ENCODE measurements at places on chromosomes 2 and 18.
A peak's percentile ranks its signal among the peaks of the same experiment; 100 is the strongest.

DNA sequence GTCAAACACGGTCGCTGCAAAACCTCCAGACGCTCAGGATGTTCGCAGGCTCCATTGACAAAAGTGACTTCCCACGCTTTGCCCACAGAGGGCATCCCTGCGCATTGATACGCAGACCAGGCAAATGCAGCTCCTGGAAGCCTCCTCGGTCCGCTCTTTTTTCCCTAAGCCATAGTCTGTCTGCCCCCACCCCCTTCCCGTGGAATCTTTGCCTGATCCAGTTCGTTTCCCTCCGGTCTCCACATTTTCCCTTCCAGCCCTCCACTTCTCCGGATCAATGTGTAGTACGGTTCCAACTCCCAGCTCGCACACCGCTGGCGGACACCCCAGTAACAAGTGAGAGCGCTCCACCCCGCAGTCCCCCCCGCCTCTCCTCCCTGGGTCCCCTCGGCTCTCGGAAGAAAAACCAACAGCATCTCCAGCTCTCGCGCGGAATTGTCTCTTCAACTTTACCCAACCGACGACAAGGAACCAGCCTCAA lies at the start of gene DCC:
DCC (plus strand) TSS at position 307 of the 481 bp plus-strand sequence. CDS start 591 bp downstream, outside the sequence.
- DNase-seq, result no peak

DNA sequence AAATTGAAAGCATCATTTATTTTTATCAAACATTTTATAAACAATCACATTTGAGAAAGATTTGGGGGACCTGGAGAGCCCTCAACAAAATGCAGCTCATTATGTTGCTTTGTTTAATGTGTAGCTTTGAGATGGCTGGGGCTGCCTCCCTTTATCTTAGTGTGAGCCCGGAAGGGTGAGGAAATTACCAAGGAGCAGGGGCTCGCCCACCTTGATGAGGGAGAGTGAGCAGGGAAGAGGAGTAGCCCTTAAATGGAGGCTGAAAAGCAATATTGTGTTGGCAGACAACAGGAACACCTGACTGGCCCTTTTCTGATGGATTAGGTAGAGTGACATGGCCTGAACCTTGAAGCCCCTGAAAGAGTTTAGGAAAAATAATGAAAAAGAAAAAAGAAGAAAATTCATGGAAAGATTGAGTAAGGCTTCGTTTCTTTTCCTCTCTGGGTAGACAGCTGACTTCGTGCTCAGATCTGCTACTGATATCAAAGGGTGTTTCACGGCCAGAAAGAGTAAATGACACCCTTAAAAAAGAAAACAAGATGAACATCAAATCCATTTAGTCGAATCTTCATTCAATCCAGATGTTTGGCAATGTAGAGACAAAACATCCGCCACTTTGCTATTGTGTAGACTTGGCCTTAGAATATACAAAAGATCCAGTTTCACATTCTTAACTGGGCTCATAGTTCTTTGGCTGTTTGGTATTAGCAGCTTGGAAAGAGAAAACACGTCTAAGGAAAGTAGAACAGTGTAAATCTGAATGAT lies 206.5 kb upstream of the TCF4 start:
- DNase-seq, result no peak

- DNase-seq, result no peak
These were observed 1.0 kb downstream of the ZDBF2 start for GRCh38 chr2:206275312-206276055.

DNA sequence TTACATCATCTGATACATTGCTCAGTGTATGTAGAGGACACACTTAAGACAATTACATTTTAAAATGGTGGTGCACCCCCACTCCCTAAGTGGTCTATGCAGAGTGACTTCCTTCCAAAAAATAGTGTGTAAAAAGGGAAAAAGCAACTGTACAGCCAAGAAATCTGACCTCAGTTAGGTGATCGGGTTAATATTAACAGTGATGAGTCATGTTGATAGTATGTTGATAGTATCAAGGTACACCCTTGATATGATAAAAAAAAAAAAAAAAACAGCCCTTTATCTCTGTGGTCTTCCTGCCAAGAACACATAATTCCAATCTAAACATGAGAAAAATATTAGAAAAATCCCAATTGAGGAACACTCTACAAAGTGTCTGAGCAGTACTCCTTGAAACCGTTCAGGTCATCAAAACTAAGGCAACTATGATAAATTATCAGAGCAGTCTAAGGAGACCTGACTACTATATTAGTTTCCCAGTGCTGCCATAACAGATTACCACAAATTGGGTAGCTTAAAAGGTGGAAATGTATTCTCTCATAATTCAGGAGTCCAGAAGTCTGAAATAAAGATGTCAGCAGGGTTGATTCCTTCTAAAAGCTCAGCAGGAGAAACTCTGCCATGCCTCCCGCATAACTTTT lies 171.9 kb downstream of the ARHGAP28 start:
- DNase-seq, result no peak

DNA sequence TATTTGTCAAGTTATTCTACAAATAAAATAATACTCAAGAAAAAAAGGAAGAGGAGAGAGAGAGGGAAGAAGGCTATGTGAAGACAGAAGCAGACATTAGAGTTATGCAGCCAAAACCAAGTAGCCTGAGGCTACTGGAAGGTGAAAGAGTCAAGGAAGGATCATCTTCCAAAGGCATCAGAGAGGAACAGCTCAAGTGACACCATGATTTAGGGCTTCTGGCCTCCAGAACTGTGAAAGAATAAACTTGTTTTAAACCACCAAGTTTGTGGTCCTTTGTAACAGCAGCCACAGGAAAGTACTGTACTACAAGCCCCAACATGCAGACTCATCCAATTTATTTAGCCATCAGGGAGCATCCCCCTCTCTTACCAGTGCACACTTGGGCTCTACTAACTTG lies 788.5 kb upstream of the LRRTM1 start:
- no peak for DNase-seq

DNA sequence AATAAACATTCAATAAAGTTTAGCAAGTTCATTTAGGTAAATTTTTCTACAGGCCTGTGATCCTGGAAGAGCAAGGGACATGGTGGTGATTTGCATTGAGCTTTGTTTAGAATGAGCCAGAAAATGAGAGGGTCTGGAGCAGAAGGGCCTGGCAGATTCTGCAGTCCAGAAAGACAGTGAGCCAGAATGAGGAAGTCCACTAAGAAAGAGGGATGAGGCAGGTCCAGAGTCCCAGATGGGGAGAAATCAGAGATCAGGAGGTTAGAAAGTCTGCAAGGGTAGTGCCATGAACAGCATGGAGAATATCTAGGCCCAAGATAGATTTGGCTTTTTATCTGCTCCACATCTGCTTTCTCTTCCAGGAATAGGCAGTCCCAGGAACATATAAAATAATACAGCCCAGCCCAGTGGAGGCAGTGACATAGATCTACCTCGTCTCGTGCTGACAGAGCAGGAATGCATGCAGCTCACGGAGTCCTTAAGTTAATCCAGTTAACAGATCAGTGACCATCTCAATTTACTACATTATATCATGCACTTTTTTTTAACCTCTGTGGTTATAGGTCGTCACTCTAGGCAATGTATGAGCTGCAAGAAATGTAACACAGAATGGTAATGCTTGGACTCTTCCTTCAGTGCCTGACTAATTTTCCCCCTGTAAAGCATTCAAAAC lies 429.0 kb downstream of the SUCLG1 start:
- no peak for DNase-seq

GRCh38 chr2:39119732-39120520 lies 925 bp downstream of the SOS1 start:
- DNase-seq, result peak; percentile 16

- DNase-seq, result no peak
These were observed 157.3 kb downstream of the CTNNA2 start for GRCh38 chr2:79670198-79670597.

DNA sequence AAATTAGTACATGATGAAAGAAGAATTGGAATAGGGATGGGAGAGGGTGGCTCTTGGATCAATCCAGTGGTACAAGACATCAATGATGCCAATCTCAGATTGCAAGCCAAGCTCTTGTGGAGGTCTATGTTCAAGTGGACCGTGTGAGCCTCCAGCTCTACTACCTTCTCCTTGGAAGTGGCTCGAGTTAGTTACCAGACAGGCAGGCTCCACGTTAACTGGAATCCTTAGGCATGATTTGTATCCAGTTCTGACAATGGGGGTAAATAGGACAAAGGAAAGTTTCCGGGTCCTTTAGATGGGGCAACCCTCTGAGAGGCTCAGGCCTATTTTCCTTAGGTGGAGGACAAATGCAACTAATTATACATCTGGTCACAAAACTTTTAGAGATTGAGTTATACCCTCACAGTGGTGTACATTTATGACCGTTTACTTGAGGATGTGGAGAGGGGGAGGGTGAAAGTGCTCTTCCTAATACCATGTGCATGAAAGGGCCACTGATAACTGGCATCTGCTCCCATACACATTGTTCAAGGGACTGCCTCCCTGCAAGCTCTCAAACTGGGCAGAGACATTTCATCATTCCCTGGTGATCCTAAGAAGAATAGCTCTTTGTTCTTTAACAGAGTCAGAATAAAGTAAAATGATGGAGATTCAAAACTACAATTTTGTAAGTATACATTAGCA lies 180.2 kb downstream of the SOCS6 start:
- DNase-seq, result no peak

GRCh38 chr2:240952496-240953246 lies 45.7 kb upstream of the SNED1 start:
- no peak for DNase-seq

DNA sequence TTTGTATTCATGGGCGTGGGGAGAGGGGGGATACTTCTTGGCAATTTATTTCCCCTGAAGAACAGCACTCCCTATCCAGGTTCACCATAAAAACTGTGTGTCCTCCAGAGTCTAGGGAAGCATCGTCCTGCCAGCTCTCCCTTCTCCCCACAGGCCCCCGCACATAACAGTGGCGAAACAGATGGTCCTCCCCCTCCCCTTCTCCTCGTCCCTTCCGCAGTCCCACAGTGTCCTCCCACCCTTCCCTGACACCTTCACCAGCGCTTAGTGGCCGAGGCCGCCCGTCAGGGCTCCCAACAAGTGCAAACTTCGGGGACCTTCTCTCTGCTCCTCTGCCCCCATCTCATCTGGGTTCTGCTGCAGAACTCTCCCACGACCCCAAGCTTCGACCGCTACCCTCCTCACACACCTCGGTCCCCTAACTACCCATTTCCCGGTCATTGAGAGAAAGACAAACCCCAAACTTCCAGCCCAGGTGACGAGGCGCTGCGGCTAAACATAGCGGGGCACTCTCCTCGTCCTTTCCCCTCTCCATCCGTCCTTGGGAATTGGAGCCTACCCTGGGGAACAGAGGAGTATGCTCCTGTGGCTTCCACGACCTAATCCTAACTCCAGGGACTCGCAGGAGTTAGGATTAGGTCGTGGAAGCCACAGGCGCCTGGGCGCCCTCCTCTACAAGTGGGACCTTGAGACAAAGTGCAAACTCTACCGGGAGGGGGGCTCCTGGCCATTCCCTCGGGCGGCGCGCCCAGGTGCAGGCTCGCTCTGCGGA lies 971 bp downstream of the ZNF385B start:
- DNase-seq, result no peak

GRCh38 chr2:222756362-222756831 lies 84.9 kb downstream of the MOGAT1 start:
- DNase-seq, result no peak

GRCh38 chr18:44599412-44599811 lies 81.3 kb upstream of the SETBP1 start:
- DNase-seq, result no peak

GRCh38 chr2:36452260-36452659 lies 96.7 kb downstream of the CRIM1 start:
- DNase-seq, result no peak

GRCh38 chr2:24209389-24210105 lies 34.7 kb downstream of the FAM228A start:
- no peak for DNase-seq

DNA sequence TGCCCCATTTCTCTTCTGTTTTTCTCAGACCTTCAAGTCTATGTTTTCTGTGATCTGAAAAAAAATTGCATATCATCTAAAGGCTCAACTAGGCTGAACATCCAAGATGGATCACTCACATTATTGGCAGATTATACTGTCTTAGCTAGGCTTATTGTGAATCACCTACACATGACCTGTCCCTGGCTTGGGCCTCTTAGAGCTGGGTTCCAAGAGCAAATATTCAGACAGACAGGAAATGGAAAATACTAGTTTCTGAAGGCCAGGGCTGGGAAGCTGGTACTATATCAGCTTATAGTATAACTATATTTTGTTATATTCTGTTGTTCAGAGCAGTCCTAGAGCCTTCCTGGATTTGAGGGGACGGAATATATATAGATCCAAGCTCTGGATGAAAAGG lies 90.3 kb downstream of the PIK3C3 start:
- no peak for DNase-seq

- DNase-seq, result no peak
These were observed 218.5 kb upstream of the SOX11 start for GRCh38 chr2:5473635-5474034.

DNA sequence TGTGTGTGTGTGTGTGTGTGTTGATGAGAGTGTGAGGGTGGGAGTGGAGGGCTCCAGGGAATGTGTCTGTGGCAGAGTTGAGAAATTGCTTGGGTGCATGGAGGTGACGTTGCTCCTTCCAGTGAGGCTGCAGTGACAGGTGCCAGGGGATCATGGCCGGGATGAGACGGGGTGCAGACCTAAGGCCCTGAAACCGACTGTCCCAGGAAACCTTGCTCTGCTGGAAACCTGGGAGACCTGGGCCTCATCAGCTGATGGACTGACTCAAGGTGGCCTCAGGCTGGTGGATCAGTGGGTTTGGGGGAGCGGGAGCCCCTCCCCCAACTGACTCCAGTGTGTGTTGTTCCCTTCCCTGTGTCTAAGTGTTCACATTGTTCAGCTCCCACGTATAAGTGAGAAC lies 56.6 kb downstream of the INHBB start:
- DNase-seq, result no peak

GRCh38 chr2:128404709-128405466 lies 86.2 kb upstream of the HS6ST1 start:
- DNase-seq, result no peak

DNA sequence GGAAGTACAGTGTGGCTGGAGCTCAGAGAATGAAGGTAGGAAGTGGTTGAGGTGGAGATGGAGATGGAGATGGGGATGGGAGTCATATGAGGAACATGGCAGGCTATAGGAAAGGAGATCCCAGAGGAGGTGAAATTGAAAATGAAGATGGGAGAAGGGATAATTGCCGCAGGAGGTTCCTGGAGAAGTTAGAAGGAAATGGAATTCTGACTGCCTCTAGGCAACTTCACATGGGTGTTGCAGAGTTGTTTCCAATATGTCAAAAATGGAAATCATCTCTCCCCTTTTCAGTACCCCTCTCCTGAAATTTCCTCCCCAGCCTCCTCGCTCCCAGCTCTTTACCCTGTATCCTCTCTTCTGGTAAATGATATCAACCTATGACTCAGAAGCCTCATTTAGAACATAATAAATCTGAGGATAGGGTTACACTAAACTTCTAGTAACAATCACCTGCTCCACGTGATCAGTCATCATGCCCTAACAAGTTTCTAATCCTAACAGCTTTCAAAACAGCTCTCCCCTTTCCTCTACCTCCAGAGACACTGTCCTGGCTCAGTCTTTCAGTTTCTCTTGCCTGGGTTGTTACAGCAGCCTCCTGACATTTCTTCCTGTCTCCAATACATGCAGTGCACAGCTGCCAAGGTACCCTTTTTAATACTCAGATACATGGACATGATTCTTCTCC lies 201.9 kb upstream of the RBMS1 start:
- DNase-seq, result no peak

Measured in stimulated activated CD8-positive, alpha-beta memory T cell treated with anti-CD3 and anti-CD28 coated beads, Interleukin-15, amount 100 ng/mL, for 1 hour (primary cell).